Stomach (tissue), 19 donors: ENCODE measurements at places on chromosomes 4 and X. TPM values are rescaled to one million over a fixed set of nuclear protein-coding genes. Genes with fewer than 3 reads are reported as not detected.

DNA sequence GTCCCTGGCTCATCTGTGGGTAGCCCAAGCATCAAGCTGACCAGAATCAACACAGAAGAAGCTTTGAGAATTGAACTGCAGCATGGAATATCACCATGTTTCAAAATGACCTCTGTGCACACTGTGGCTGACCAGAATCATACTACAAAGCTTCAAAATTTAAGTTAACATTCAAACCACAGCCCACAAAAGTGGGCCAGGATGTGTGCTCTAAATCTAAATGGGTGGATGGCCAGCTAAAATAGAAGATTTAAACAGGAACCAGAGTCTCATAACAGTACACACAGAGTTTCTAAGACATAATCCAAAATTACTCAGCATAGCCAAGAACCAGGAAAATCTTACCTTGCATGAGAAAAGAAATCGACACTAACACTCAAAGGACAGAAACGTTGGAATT is 46.1 kb downstream of the KLF3 start:
- H3K36me3 ChIP-seq, result no peaks in the 10 kb centered on the region
- H3K4me3 ChIP-seq, result no peak overlapping the region
- DNase-seq, result no peak
- no peaks in the 10 kb centered on the region for H3K27me3 ChIP-seq
- no peak overlapping the region for H3K27ac ChIP-seq

GRCh38 chr4:3177905-3178304 is 71.1 kb upstream of the MSANTD1 start:
- H3K27ac ChIP-seq, result no peak overlapping the region
- peaks cover 12% of the 10 kb centered on the region for H3K4me1 ChIP-seq
- no peaks in the 10 kb centered on the region for H3K27me3 ChIP-seq

DNA sequence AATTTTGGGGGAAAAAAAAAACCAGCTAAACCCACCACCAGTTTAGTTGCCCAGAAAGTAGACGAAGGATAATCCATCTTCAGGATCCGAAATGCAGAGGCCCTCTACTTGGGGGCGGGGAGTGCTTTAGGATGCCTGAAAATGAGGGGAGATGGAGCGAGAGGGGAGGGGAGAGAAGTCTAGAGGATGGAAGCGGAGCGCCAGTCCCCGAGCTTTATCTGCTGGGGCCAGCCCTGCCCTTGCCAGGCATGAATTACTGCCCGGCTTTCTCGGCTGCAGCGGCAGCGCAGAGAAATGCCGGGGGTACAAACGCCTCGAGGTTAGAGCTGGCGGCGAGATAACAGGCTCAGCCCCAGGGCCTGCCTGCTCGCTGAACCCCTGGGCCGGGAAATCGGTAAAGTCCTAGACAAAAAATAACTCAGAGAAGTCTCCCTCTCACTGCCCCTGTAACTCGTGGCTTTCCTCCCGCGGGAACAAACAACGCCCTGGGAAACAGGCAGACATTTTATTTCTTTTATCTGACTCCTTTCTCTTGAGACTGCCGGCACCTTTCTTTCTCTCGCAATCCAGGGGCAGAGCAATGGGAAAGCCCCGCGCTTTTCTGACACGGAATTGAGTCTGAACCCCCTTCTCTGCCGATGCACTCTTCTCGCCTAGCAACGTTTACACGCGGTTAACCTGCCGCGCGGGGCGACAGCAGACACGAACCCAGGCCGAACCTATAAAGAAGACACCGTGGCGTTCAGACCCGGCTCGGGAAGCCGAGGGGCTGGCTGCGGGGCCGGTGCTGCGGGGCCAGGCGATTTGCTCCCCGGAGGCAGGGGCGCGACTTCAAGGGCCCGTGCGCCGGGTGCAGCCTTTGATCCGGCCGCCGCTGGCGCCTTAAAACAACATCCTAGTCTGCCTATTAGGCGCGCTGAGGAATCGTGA is 3.1 kb upstream of the MSX1 start:
- peaks cover 54% of the 10 kb centered on the region for H3K4me1 ChIP-seq
- H3K27ac ChIP-seq, result no peak overlapping the region
- peaks cover 48% of the 10 kb centered on the region for H3K27me3 ChIP-seq
- no peak for DNase-seq
- peak overlapping the region; percentile 23 for H3K4me3 ChIP-seq
- H3K36me3 ChIP-seq, result no peaks in the 10 kb centered on the region

GRCh38 chr4:106670976-106671375 is 302.4 kb upstream of the GIMD1 start:
- H3K36me3 ChIP-seq, result no peaks in the 10 kb centered on the region
- no peaks in the 10 kb centered on the region for H3K4me1 ChIP-seq
- no peak overlapping the region for H3K4me3 ChIP-seq
- no peak overlapping the region for H3K27ac ChIP-seq

CYBB gene
- 24.4 TPM for total RNA-seq
